Fibroblast of skin of left biceps (primary cell): ENCODE measurements at places on chromosomes 1 and 21.
A peak's percentile ranks its signal among the peaks of the same experiment; 100 is the strongest.

- no peak for DNase-seq
Measured at GRCh38 chr1:217336724-217337123, 294.2 kb downstream of the GPATCH2 start.

- DNase-seq = no peak
Measured at GRCh38 chr1:53506355-53507050, 47.3 kb downstream of the DMRTB1 start.

GRCh38 chr1:93980320-93981273 lies 71.4 kb upstream of the GCLM start:
- DNase-seq = no peak

- no peak for DNase-seq
Measured at GRCh38 chr1:204468206-204468605, 26.4 kb downstream of the PIK3C2B start.

DNA sequence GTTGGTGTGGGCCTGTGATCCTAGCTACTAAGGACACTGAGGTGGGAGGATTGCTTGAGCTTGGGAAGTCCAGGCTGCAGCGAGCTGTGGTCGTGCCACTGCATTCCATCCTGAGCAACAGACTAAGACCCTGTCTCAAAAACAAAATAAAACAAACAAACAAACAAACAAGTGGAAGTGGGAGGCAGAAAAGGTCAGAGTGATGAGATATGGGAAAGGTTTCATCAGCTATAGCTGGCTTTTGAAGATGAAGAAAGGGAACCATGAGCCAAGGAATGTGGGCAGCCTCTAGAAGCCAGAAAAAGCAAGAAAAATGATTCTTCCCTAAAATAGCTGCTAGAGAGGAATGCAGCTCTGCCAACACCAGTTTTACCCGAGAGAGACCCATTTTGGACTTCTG lies 10.6 kb upstream of the NUCKS1 start:
- DNase-seq = no peak

DNA sequence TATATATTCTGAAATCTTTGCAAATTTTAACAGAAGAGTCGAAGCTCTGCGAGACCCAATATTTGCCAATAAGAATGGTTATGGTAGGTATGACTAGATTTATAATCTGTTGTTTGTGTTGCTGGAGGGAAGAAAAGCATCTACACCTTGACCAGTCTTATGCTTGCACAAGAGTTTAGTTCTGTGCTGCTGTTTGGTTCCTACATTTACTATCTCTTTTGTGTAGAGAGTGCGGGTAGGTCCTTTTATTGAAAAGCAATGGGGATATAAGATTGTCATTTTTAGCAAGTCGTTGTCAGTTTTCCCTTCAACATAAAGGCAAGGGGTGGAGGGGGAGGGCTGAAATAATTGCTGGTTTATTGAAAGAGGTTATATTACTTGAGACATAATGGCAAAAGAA lies 396 bp downstream of the ELAVL4 start:
- no peak for DNase-seq

DNA sequence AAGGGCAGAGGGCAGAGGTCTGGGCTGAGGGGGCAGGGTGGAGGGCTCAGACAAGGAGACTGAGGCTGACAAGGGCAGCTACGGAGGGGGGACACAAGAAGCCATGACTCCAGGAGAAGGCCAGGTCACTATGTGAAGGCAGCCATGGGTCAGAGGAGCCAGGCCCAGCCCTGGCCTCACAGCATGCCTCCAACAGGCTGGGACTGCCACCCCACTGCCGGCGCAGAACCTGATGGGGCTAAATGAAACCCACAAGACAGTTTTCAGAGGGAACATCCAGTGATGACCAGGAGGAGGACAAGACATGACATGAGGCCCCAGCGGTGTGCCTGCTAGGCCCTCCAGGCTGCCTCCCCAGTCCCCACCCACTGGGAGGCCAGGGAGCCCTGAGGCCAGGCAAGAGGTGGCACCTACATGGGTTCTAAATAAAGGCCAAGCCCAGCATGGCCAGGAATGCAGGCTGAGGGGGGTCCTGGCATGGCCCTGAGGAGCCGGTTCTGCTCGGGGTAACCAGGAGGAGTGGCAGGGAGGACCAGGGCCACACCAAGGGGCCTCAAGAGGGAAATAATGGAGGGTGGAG lies 27.3 kb upstream of the LSS start:
- no peak for DNase-seq

- no peak for DNase-seq
Measured at GRCh38 chr1:227732586-227733308, 2.4 kb downstream of the JMJD4 start.

GRCh38 chr1:61865646-61866220 lies 123.5 kb downstream of the PATJ start:
- DNase-seq = no peak

GRCh38 chr1:117928881-117929342 lies 509 bp downstream of the GDAP2 start:
- no peak for DNase-seq

DNA sequence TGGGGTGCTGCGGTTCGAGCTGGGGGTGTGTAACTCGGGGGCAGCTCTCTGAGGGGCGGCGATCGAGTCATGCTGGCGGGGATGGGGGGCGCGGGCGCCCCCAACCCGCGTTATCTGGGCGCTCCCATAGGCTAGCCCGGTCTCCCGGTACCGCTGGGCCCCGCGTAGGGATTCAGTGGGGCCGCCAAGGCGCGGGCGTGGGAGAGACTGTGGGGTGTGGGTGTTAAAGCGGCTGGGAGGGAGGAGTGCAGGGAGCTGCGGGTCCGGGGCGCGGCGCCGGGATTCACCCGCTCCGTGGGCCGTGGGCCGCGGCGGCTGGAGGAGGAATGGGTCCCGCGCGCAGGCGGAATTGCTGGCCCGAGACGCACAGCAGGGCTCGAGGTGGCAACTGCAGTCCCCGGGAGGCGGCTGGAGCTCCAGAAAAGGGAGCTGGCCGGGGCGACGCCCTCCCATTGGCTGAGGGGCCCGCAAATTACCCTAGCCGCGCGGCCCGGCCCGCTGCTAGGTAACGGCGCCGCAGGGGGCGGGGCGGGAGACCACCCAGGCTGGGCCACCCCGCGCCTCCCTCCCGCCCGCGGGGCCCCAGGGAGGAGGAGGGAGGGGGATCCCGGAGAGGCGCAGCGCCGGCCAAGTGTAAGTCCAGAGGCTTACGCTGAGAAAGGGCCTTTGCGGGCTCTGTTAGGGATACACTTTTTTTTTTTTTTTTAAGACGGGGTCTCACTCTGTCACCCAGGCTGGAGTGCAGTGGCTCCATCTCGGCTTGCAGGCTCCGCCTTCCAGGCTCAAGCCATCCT lies at the start of gene PTCH2:
Gene PTCH2, minus strand, starts transcription at position 392 of the 794 bp plus-strand sequence. Its CDS starts 321 bp downstream, at position 71.
- peak; percentile 40 for DNase-seq

DNA sequence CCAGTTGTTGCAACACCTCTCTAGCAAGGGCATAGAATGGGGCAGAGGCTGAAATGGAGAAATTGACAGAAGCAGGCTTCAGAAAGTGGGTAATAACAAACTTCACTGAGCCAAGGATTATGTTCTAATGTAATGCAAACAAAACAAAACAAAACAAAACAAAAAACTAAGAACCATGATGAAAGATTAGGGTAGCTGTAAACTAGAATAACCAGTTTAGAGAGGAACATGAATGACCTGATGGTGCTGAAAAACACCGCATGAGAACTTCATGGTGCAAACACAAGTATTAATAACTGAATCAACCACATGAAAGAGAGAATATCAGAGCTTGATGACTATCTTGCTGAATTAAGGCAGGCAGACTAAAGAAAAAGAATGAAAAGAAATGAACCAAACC lies 1707.7 kb downstream of the BRINP3 start:
- no peak for DNase-seq

DNA sequence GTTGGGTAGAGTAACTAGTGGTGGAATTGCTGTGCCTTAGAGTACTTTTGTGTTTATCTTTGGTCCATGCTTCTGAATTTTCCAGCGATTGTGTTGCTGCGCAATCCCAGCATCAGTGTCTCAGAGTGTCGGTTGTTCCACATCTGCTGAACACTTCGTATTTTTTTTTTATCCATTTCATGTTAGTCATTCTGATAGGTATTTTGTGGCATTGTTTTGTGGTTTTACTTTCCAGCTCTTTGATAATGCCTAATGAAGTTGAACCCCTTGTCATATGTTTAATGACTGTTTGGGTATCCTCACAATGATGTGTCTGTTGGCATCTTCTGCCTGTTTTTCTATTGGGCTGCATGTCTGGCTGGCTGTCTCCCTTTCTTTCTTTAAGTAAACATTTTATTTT lies 13.6 kb downstream of the TUFT1 start:
- DNase-seq = no peak

GRCh38 chr1:23791516-23792047 lies 637 bp downstream of the LYPLA2 start:
- no peak for DNase-seq

DNA sequence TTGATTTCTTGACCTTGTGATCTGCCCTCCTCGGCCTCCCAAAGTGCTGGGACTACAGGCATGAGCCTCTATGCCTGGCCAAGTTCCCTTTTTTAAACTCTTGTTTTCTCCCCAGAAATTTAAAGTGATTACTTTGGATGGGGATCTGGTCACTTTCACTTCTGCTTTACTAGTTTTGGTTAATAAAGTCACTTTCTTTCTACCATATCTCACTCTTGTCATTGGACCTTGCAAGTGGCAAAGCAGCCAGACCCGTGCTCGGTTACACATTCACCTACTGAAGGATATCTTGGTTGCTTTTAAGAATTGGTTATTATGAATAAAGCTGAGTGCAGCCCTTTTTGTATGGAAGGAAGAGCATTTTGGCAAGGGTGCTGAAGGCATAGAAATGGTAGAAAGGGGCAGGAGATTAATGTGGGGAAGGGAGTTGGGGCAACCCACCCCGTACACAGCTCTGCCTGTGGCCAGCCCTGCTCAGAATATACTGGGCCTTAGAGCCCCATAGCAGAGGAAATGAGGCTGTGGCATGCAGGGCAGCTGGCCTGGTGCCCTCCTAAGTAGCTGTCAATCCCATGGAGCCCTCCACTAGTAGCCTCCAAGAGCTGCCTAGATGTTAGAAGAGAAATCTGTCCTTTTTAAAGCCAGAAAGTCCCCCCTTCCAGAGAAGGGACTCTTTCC lies 40.7 kb downstream of the CD2 start:
- no peak for DNase-seq

- no peak for DNase-seq
Measured at GRCh38 chr1:165816826-165817497, 10.5 kb upstream of the UCK2 start.

GRCh38 chr1:9835758-9836631 lies 12.2 kb upstream of the CLSTN1 start:
- DNase-seq = no peak

GRCh38 chr21:15219894-15220293 lies 155.1 kb upstream of the NRIP1 start:
- DNase-seq = no peak

DNA sequence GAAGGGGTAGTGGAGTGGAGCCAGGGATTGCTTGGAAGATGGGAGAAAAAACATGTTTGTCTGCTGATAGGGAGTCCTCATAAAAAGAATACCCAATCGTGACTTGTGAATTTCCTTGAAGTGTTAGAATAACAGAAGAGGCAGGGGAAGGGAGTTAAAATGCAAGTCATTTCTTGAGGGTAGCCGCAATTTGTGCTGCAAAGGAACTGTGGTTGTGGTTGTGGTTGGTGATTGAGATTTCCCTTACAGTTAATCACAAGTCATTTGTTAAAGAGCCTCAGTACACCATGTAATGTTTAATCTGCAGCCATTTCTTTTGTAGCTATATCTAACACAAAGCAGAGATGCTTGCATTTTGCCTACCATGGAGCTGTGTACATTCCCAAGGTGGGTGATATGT lies 38.5 kb upstream of the EGLN1 start:
- no peak for DNase-seq

DNA sequence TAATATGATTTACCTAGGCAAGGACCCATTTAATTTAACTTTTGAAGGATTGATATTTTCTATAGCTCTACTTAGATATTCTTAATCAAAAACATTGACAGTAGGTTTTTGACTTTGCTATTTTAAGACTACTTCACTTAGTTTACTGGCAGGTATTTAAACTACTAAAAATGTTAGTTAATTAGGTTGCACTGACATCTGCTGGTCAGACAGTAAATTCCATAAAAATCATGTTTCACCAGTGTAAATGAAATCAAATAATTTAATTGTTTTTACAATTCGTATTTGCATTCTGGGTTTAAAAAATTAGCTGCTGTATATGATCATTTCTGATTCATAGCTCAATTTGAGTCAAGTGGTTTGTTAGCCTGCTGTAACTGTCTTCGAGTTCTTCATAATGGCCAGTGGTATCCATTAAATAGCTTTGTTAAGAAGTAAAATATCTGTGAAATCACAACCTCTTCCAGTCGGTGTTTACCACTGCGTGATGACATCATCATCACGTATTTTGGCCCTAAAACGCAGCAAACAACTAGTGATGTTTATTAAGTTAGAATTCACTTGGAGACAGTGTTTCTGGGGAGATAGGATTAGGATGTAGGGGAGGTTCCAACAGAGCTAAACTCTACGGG lies 26.2 kb downstream of the EXTL2 start:
- no peak for DNase-seq

DNA sequence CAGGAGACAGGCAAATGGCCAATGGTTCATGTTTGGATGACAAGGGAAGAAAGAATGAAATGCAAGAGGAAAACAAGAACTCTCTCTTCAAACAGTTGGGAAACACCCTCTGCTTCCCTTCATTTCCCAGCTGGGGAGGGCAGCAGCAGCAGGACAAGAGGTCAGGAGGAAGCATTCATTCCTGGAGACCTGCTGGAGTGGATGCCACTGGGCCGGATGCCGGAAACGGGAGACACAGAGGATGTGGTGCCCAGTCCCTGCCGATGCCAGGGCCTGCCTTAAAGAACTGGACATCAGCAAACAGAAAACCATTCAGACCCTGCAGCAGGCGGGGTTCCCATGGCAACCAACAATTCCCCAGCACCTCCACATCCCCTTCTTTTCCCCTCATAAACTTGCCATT lies 102.3 kb upstream of the ZNF648 start:
- DNase-seq = no peak

GRCh38 chr21:27645285-27645684 lies 678.4 kb upstream of the ADAMTS5 start:
- DNase-seq = no peak

DNA sequence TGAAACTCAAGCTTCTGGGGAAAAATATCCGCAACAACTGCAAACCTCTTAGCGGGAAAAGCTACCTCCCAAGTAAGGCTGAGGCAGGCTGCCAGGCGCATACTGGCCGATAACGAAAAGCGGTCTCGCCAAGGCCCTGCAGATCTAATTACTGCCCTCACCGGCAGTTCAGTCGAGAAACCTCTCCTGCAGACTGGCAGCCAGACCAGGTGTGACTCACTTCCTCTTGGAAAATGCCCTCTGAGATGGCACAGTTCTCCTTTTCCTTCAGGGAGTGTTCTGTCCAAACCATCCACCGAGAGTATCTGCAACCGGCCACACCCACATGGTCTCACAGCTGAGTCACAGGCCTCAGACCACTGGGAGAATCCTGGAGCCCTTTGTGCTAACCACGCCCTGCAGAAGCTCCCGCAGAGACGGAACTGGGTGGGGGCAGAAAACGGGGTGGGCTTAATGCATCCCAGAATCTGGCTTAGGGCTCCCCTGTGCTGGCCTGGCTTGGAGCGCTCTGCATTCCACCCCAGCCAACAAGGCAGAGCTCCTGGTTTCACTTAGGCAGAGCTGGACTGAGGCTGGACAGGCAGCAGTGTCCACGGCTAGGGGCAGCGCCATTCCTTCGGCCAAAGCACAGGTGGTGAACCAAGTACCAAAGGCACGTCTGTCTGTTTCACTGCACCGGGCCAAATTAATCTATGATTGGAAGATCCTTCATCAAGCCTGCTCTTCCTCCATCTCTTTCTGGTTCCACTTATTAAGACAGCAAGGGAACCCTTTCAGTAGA lies 1.2 kb downstream of the S100A10 start:
- DNase-seq = no peak

- no peak for DNase-seq
Measured at GRCh38 chr1:153760440-153760839, 14.8 kb upstream of the SLC27A3 start.
